M059J (cell line): ENCODE measurements at places on chromosomes 11 and 22.
A peak's percentile ranks its signal among the peaks of the same experiment; 100 is the strongest.

- DNase-seq, result no peak
Measured at GRCh38 chr11:120964857-120965256, 59.0 kb upstream of the TBCEL start.

GRCh38 chr11:44797886-44798606, 71.3 kb downstream of the TSPAN18 start:
- DNase-seq, result no peak

DNA sequence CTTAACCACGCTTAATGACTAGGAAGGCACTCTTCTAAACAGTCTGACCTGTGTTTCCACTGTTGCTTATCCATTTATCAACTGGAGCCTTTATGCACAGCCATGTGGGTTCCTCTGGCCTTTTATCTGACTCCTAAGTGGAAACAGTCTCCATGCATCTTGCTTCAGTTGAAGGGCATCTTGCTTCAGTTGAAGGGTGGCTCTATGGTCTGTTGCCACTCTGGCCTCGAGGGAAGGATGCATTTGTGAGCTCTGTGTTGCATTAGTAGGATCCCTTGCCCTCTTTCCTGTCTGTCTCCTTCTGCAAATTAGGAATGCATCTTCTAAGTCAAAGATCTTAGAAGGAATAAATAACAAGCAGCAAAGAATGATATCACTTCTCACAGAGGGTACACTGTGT, 25.8 kb upstream of the C11orf96 start:
- no peak for DNase-seq

DNA sequence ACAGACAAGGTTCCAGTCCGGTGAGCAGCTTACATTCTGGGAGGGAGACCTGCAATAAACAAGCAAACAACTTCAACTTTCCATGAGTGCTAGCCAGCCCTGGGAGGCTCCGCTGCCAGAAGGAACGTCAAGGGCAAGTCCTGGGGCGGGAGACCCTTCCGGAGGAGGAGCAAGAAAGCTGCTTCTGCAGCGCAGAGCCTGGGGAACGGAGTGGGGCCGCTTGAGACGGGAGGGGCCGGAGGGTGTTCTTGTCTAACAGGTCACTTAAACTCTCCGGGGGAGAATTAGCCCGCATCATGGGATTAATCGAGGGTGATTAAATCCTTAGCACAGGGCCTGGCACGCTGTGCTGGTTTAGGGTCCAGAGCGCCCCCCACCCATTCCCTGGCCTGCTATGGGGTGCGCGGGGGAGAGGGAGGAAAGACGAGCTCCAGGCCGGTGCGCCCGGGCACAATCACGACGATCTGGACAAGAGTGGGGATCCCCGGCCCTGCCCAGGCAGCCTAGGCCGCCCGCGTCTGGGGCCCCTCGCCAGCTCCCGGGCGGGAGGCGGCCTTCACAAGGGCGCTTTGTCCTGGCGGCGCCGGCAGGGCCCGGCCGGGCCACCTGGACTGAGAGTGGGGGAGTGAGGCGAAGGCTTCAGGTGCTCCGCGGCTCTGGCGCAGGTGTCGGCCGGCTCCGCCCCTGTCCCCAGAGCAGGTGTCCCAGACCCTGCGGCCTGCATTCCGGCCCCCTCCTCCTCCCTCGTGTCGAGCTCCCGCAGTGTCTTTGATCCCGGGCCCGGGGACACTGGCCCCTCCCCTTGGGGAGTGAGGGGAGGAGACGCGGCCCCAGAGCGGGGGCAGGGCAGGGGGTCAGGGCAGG, 663 bp upstream of the LARGE2 start:
- DNase-seq, result no peak

DNA sequence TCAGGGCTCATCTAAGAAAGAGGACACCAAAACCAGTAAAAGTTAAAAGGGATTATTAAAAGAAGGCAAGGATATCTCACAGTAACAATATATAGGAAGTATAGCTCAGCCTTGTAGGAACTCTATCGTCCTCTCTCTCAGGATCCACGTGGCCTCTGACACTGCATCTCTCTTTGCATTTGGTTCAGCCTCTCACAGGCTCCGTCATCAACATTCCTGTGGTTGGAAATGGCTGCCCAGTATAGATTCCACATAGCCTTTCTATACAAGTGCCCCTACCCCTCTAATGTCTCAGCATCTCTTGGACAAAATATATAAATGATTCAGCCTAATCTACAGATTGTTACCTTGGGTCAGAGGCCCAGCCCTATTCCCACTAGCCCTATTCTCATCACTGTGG, 101.3 kb upstream of the DBX1 start:
- no peak for DNase-seq

GRCh38 chr11:58047818-58048217, 17.1 kb downstream of the OR6Q1 start:
- DNase-seq, result no peak

DNA sequence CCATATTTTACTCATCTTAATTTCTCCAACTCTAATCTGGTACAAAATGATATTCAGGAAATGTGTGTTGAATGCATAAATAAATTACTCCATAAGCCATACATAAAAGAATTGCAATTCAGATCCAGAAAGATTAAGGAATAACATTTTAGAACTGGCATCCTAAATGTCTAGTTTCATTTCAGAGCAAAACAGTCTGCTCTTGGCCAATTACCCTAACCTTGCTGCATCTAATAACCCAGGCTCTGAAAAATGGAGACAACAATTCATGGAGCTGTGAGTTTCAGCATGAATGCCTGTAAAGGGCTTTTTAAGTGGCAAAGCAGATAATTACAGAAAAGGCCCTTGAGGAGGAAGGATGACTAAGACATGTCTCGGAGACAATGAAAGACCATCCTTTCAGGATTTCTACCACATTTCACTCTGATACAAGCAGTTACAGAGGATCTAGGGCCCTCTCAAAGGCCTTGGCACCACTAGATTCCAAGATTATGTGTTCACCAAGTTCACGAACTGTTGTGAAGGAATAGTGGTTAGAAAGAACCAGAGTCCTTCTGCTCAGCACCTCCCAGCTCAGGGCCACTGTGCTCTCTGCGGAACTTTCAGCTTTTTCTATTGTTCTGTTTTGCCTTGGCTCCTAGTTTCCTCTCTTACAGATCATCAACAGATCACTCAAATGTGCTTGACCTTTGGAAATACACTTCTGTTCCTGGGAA, 157.6 kb upstream of the BLID start:
- DNase-seq, result peak; percentile 18

DNA sequence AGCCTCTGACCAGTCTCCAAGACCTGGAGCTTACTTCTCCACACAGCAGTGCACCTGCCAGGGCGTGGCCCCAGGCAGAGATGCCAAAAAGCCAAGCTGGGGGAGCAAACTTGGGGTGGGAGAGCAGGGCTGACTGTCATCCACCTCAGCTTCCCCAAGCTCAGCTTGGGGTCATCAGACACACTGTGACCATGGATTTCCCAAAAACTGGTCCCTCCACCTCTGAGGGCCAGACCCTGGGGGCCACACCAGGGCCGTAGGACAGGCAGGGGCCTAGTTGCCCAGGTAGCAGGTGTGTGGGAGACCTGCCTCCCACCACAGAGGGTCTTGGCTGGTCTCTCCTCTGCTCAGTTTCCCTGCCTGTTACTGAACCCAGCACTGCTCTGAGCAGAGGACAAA, 30.6 kb downstream of the ARVCF start:
- DNase-seq, result no peak
